ENCODE measurements at places on chromosomes 1 and 21.

GRCh38 chr1:192954705-192955265 is 104.4 kb downstream of the UCHL5 start:
- no peak for DNase-seq

DNA sequence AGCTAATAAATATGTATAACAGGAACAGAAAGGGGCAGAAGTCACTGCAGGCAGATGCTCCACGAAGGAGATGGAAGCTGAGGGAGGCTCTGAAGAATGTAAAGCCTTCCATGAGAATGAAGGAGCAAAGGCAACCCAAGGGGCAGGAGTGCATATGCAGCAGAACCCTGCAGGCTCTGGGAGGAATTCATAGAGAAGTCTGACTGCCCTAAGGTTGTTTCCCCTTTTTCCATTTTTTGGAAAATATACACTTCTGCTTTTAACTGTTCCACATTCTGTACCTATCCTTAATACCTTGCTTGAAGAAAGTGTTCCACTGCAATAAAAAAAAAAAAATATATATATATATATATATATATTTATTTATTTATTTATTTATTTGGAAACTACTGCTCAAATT is 69.6 kb downstream of the CD34 start:
- DNase-seq: no peak

GRCh38 chr21:37339552-37339939 is 27.0 kb upstream of the DYRK1A start:
- DNase-seq: peak; percentile 8

DNA sequence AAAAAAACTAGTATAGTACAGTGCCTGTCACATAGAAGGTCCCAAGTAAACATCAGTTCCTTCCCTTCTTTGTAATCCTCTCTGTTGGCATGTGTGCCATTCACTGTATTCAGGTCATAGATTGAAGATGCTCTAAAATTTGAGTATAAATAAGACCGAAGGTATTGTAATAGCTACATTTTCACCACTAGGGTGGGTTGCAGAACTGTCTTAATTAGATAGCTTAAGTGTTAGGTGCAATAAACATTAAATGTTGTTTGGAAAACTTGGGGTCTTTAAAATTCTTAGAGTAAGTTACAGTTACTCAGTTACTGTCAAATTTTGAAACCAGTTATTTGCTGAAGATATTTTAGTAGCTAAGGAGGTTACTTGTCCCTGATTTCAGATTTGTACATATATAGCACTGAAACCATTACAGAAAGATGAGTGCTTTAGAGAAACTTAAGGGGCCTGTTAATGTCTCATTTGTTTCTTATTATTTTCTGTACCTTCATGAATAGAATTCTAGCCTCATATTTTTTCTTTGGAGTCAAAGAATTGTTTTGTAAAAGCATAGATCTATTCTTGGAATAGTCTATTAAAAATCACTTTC is 24.3 kb downstream of the PER3 start:
- peak; percentile 43 for DNase-seq

DNA sequence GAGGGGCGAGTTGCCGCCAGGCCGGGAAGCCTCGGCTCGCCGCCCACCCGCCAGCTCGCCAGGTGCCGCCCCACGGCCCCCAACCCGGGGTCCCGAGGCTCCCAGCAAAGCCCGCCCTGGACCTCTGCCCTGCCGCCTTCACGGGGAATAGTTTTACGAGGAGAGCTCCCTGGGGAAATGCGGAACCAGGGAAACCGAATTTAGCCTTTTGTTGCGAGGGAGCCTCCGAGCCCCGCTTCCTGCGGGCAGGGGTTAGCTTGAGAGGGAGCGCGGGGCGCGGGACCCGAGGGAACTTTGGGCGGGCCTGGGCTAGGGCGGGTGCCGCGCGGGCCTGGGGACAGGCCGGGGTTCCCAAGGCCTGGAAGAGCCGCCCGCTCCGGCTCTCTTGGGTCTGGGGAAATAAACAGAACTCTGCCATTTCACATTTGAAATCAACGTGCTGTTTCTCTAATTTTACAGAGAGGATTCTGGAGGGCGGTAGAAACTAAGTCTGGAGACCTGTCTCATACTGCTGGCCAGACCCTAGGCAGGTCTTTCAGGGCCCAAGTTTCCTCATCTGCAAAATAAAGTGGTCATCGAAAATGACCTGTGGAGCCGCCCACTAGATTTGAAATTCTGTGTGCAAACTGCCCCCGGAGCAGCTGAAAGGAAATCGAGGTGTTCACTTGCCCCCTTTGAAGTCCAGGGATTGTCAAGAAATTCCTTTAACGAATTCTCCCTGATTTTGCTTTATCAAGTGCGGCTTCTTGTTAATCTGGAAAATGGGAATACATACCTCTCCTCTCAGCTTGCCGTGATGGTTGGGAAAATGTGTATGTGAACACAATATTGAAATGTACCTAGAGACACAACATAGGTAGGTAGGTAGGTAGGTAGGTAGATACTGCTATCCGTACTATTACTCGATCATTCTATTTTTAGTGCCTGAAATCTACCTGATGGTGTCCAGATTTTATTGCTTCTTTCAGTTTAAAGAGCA is 749 bp upstream of the GLUL start:
- peak; percentile 54 for DNase-seq

DNA sequence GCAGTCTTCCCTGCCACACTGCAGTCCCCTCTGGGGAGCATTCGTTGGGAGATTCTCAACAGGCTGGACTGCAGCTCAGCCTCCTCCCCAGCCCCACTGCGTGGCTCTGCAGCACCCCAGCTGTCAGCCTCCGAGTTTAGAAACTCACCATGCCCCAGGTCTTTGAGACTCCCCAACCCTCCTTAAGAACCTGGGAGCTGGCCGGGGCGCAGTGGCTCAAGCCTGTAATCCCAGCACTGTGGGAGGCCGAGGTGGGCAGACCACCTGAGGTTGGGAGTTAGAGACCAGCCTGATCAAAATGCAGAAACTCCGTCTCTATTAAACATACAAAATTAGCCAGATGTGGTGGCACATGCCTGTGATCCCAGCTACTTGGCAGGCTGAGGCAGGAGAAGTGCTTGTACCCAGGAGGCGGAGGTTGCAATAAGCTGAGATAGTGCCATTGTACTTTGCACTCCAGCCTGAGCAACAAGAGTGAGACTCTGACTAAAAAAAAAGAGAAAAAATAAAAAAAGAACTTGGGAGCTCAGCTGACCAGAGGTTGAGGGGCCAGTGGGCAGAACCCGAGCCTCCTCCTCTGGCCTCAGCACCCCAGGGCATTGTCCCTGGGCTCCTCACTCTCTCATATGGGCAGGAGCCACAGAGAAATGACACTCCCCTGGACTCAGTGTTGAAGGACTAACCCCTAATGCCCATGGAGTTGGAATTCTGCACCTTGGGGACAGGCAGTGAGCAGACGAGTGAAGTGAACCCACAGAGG is 5.6 kb downstream of the OLIG2 start:
- no peak for DNase-seq

- peak; percentile 9 for DNase-seq
Observed at GRCh38 chr1:197388801-197389200, 120.7 kb downstream of the CRB1 start.

DNA sequence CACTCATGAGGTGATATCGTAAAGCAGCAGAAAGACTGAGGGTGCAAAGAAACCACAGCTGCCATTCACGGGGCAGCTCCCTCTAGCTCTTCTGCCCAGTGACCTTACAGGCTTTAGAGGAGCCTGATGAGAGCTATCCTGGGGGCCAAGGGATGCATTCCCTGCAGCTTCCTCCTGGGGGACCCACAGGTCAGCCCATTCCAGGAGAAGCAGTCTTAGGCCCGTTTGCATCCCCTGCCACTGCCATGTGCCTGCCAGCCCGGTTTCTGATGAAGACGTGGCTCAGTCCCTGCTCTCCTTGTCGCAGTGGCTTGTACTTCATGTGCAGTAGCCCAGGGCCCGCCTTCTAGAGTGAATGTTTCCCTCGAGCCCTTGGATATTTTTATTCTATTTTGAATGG is 22.8 kb downstream of the ATP5PO start:
- DNase-seq: no peak

- no peak for DNase-seq
Observed at GRCh38 chr1:197268012-197268411, at the start of gene CRB1. Gene CRB1, plus strand, starts transcription at chr1:197268252. Its CDS starts 161 bp downstream, at chr1:197268413.

DNA sequence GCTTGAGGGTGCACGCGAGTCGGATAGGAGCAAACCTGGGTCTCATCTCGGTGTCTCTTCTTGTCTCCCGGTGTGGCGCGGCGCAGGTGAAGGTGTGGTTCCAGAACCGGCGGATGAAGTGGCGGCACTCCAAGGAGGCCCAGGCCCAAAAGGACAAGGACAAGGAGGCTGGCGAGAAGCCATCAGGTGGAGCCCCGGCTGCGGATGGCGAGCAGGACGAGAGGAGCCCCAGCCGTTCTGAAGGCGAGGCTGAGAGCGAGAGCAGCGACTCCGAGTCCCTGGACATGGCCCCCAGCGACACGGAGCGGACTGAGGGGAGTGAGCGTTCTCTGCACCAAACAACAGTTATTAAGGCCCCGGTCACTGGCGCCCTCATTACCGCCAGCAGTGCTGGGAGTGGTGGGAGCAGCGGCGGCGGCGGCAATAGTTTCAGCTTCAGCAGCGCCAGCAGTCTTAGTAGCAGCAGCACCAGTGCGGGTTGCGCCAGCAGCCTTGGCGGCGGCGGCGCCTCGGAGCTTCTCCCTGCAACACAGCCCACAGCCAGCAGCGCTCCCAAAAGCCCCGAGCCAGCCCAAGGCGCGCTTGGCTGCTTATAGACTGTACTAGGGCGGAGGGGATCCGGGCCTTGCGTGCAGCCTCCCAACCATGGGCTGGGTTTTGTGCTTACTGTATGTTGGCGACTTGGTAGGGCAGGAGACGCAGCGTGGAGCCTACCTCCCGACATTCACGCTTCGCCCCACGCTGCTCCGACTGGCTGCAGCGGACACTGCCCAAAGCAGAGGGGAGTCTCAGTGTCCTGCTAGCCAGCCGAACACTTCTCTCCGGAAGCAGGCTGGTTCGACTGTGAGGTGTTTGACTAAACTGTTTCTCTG is 5.1 kb downstream of the HLX start:
- DNase-seq: no peak

DNA sequence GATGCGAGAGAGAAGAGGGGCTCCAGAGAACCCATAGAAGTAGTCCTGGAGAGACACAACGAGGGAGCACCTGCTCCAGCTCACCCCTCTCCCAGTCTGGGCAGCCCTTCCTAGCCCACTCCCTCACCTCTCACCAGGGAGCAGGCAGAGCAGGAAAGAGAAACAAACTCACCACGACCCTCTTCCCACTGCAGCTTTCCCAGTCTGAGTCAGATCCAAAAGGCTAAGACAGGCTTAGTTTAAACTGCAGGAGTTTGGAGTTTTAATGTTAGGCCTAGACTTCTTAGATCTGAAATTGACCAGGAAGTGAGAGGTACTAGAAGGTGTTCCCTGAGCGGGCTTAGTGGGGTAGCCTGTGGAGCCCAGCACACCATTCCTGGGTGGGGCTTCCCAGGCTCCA is 29.6 kb downstream of the SLC1A7 start:
- DNase-seq: no peak

- DNase-seq: peak; percentile 43
Observed at GRCh38 chr1:236515443-236515958, 8.3 kb upstream of the LGALS8 start.

DNA sequence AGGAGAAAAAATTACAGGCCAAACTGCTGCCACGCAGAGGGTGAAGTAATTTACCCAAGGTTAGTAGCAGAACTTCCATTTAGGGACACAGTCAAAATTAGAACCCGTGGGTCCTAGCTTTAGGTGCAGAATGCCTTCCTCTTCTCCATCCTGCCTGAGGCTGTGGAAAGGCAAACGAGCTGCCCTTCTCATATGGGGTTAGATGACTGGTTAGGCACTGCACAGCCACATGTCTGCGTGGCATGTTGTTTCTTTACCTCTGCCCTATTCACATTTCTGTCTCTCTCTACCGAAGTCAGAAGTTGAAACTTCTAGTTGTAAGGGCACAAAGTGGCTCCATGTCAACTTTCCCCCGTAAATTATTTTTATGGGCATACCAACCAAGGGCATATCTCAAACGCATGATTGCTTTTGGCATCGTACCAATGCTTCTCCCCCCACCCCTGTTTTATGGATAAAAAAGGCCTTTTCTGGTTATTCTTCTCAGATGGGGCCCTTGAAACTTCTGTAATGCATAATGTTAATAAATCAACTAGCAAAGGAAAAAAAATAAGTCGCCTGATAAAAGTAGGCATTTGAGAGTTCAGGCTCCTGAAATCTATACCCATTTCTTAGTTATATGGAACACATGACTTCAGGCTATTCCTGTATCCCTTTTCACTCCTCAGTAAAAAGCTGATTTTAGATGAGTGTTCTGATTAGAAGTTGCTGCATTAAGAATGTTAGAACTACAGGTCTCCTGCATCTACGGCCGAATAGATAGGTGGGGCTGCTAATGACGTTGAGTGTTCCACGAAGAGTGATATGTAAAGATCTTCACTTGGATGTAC is 139.6 kb upstream of the NRIP1 start:
- no peak for DNase-seq

DNA sequence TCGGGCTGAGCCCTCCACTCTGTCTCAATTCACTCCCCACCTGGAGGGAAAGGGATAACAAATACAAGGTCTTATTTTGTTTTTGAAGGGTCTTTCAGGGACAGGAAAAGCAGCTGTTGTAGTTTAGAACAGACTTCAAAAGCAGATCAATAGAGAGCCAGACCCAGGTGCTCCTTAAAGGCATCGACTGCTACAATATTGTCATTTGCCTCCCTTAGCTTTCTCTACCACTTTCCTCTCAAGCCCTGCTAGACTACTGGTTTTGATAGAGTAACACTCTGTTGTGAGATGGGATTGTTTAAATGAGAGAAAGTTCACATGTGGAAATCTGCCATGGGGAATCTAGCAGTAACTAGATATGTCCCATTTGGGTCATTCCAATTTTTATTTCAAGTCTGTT is 24.0 kb downstream of the RGS7 start:
- no peak for DNase-seq

DNA sequence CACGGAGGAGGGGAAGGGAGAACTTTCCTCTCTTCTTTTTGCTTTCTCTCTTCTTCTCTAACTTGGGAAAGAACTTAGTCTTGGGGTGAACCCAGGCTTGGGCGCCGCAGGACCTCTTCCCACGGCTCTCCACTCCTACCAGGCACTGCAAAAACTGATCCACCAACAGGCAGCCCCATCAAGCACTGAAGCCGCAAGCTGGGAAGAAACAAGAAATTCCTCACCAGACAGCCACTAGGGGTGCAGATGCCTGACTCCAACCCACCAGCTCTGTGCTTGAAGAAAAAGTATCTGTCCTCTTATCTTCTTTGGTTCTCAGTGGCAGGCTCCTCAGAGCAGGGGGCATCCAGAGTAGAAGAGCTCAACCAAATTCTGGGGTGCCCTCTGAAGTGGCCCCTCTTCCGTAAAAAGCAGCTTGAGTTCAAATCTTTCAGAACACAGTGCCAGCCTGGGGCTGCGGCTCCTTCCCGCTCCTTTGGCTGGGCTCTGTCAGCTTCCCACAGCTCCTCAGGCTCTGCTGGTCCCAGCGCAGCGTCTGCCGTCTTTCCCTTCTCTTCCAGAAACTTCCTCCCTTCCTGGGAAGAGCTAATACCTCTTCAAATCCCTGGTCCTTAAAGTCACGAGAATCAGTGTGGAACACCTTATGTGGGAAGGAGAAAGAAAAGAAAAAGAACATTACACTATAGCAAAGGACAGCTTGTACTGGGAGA is 2.4 kb downstream of the SLC41A1 start:
- DNase-seq: peak; percentile 9

Measured in LHCN-M2 (cell line).